ENCODE measurements at places on chromosomes 6 and 20.

DNA sequence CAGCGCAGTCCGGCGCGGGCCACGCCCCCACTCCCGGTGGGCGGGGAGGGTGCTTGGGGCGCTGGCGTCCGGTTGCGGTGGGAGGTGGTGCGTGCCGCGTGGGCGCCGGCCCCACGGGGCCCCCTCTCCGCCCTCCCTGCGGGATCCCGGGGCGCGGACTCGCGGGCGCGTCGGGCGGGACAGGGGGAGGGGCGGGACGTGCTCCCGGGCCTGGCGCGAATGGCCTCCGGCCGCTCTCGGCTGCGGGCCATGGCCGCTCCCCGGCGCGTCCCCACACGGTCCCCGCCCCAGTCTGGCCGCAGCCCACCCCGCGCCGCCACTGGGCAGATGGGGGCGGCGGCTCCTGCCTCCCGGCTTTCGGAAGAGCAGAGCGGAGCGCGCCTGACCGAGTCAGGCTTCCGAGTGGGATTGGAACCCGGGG lies 771 bp upstream of the PPP1R3G start:
- no peak for DNase-seq

GRCh38 chr6:77457720-77458349 lies 5.5 kb downstream of the HTR1B start:
- no peak for DNase-seq

DNA sequence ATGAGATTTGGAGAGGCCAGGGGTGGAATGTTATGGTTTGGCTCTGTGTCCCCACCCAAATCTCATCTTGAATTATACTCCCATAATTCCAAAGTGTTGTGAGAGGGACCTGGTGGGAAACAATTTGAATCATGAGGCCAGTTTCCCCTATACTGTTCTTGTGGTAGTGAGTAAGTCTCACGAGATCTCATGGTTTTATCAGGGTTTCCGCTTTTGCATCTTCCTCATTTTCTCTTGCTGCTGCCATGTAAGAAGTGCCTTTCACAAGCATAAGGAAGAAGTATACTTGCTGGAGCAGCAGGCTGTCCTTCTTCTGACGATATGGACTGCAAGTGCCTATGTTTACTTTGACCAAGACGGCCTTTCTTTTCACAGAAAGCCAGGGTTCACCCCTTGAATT lies 270.5 kb downstream of the ESR1 start:
- no peak for DNase-seq

DNA sequence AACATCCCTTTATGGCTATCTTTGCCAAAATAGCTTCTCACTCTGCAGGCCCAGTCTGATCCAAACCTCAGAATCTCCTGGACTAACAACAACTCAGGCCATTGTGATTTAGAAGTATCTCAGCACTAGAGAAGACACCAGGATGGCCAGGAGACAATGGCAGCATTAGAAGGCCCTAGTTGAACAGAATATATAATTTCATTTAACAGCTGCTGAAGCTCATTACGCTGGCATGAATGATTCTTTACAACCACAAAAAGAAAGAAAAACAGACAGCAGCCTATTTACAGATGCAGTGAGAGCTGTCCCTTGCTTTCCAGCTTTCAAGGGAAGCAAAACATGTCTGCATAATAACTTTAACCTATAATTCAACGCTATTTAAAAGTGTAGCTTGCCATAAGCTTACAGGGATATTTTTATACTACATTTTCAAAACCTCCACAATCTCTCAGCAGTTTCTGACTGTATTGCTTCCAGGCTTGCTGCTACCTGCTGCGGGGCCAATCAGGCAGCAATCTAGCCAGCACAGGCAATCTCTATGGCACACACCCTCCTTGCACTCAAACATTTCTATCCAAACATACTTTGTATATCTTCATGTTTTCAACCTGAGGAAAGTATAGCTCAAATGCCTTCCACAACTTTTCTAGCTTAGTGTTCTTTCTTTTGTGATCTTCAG lies 107.3 kb downstream of the OGFRL1 start:
- no peak for DNase-seq

GRCh38 chr20:62971950-62972844 lies 19.7 kb downstream of the SLC17A9 start:
- DNase-seq: peak; percentile 45
